ENCODE measurements at places on chromosomes 5 and 9.

- no peak for DNase-seq
- H3K36me3 ChIP-seq: no peaks in the 10 kb centered on the region
- no peak overlapping the region for H3K4me3 ChIP-seq
- H3K27ac ChIP-seq: no peak overlapping the region
- no peaks in the 10 kb centered on the region for H3K27me3 ChIP-seq
Observed at GRCh38 chr9:89675058-89675742, 70.4 kb downstream of the GADD45G start.

DNA sequence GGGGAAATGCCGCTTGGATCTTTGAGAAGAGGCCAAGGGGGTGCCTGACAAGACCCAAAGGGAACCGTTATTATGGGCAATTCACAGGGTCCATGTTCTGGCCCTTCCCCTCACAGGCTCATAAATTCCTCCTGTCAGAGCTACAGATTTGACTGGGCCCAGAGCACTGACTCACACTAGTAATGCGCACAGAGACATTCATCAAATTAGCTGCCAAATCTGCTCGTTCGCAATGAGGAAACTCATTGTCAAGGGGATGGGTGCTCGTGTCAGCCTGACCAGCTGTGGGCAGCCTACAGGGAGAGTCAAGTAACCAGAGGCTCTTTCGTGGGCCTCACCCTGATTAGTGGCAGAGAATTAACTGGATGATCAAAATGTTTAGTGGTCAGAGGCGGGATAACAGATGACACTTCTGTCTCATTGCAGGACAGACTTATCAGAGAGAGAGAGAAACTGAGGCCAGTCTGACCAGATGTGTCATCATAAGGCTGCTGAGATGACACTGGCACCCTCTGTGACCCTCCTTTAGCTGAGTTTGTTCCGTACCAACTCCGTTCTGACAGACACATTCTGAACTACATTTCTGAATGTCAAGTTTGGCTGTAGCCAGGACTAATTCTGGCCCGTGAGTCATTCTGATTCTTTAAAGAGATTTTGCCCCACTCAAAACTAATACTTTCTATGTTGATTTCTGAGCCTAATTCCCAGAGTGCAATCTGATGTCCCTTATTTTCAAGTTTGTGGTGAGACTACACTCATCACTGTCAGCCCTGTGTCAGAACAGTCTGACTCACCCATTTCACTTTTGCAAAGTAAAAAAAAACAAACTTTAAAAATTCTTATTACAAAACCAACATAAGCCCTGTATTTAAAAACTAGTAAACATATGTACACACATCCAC lies 377.1 kb downstream of the ACTL7B start:
- H3K27ac ChIP-seq: no peak overlapping the region
- H3K4me1 ChIP-seq: no peaks in the 10 kb centered on the region
- DNase-seq: no peak
- no peak overlapping the region for H3K4me3 ChIP-seq

GRCh38 chr5:64229163-64229774 lies 63.6 kb downstream of the RNF180 start:
- peak; percentile 26 for DNase-seq
- H3K27ac ChIP-seq: no peak overlapping the region
- H3K36me3 ChIP-seq: no peaks in the 10 kb centered on the region
- H3K27me3 ChIP-seq: no peaks in the 10 kb centered on the region

GRCh38 chr5:89043676-89044075 lies 160.7 kb upstream of the MEF2C start:
- DNase-seq: peak; percentile 83
- H3K27me3 ChIP-seq: no peaks in the 10 kb centered on the region
- no peak overlapping the region for H3K27ac ChIP-seq
- no peaks in the 10 kb centered on the region for H3K36me3 ChIP-seq
- H3K4me3 ChIP-seq: no peak overlapping the region

- H3K4me1 ChIP-seq: no peaks in the 10 kb centered on the region
- no peak overlapping the region for H3K4me3 ChIP-seq
- DNase-seq: no peak
- H3K27ac ChIP-seq: no peak overlapping the region
Observed at GRCh38 chr5:134392301-134392700, 19.4 kb downstream of the CDKN2AIPNL start.

DNA sequence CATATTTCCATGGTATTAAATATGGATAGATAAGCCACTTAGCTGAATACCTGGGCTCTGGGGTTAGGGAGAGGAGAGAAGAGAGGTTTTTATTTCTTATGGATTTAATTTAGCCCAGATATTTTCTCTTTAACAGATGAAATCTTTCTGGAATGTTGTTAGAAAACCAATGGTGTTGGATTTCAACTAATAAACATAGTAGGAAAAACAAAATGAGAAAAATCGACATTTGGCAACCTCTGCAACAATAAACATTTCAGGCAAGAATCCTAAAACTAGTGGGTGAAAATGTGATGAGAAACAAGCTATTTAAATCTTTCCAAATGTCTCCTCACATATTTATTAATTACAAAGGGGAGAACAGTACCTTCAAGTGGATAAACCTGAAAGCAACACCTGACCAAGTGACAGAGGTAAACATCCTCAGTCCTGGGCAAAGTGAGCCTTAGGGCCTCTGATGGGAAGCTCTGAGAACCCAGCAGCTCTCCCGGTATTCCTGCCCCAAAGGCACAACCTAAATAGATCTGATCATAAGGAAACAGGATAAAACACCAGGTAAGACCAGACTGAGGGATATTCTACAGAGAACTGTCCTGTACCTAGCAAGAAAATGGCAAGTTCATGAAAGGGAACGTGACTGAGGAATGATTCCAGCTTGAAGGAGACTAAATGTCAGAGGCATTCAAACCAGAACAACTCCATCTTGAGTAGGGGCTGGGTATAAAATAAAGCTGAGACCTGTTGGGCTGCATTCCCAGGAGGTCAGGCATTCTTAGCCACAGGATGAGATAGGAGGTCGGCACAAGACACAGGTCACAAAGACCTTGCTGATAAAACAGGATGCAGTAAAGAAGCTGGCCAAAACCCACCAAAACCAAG lies 163.7 kb downstream of the ESM1 start:
- H3K27me3 ChIP-seq: no peaks in the 10 kb centered on the region
- DNase-seq: no peak
- no peak overlapping the region for H3K27ac ChIP-seq
- H3K36me3 ChIP-seq: no peaks in the 10 kb centered on the region
- H3K4me1 ChIP-seq: no peaks in the 10 kb centered on the region

GRCh38 chr5:88727705-88728313 lies 155.2 kb downstream of the MEF2C start:
- peaks cover 21% of the 10 kb centered on the region for H3K4me1 ChIP-seq
- peaks cover 39% of the 10 kb centered on the region for H3K36me3 ChIP-seq
- H3K4me3 ChIP-seq: no peak overlapping the region
- peak; percentile 67 for DNase-seq

- H3K4me3 ChIP-seq: no peak overlapping the region
- H3K27ac ChIP-seq: no peak overlapping the region
- H3K36me3 ChIP-seq: no peaks in the 10 kb centered on the region
- no peak for DNase-seq
Observed at GRCh38 chr5:73603998-73604397, 22.0 kb upstream of the ARHGEF28 start.

DNA sequence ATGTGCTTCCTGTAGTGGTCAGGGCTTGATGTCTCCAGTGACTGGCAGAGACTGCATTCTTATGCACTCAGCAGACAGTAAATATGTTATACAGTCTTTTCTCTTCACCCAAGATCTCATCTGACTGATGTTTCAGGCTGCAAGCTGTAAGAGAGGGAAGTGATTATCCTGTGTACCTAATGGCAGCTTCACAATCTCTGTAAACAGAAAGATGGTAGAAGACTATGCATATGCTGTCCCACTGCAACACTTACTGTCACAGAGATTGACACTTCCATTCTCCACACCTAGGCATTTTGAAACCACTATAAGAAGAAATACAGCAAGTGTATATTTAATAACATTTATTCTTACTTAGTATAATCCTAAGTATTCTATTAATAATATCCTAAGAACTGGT lies 97.6 kb upstream of the ANXA1 start:
- peak; percentile 62 for DNase-seq
- H3K4me1 ChIP-seq: peaks cover 3% of the 10 kb centered on the region
- no peaks in the 10 kb centered on the region for H3K27me3 ChIP-seq
- H3K36me3 ChIP-seq: no peaks in the 10 kb centered on the region
- no peak overlapping the region for H3K27ac ChIP-seq

DNA sequence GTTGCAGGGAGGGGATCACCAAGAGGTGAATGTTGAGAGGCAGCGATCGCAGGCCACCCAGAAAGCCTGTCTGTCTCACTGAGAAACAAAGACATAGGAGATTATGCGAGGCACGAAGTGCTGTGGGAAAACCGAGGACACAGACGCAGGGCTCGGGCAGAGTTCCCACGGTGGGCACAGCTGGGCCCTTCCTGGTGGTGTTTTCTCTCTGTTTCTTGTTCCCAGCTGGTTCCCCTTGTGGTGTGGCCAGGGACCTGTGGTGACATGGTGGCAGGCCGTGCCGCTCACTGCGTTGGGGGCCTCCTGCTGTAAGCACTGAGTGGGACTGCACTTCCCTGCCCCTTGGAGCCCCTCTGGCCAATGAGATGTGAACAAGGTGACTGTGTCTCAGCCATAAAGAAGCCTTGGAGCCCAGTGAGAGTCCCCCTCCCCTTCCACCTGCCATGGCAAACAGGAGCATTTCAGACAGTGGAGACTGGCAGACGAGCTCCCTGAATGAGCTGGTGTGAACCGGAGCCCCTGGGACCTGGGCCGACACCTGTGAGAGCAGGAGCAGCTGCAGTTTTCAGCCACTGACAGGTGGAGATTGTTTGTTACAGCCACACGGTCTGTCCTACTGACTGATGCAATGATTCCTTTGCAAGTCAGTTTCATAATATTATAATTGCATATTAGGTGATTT lies 13.2 kb upstream of the IRX4 start:
- H3K36me3 ChIP-seq: no peaks in the 10 kb centered on the region
- H3K27me3 ChIP-seq: peaks cover 72% of the 10 kb centered on the region
- no peak overlapping the region for H3K27ac ChIP-seq
- no peaks in the 10 kb centered on the region for H3K4me1 ChIP-seq

- DNase-seq: no peak
- no peak overlapping the region for H3K4me3 ChIP-seq
- no peaks in the 10 kb centered on the region for H3K36me3 ChIP-seq
- H3K27me3 ChIP-seq: no peaks in the 10 kb centered on the region
- no peak overlapping the region for H3K27ac ChIP-seq
Observed at GRCh38 chr5:142719836-142720370, 34.0 kb upstream of the FGF1 start.

GRCh38 chr5:176441921-176442323 lies 6.3 kb upstream of the FAF2 start:
- H3K4me1 ChIP-seq: peaks cover 2% of the 10 kb centered on the region
- no peak overlapping the region for H3K27ac ChIP-seq
- H3K36me3 ChIP-seq: no peaks in the 10 kb centered on the region
- DNase-seq: peak; percentile 47

DNA sequence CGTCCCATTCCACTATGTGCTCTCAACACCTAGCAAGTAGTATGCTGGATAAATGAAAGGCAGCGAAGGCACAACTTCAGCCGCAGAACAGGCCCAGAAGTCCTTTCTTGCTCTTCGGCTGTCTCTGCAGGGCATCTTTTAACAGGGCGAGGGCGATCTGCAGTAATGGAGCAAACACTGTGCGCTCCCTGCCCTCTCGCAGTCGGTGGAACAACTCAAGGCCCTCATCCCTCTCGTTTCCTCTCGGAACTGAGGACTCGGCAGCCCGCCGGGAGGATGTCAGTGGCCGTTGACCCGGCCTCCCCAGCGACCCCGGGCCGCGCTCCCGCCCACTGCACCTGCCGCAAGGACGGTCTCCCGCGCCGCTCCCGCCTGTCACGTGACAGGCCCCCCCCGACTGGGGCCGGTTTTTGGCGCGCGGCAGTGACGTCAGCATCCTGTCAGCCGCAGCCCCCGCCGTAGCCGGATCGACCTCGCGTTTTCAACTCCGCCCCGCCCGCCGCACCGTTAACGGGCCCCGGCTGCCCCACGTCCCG lies 1.1 kb downstream of the ZNF367 start:
- H3K4me3 ChIP-seq: peak overlapping the region; percentile 85
- peaks cover 65% of the 10 kb centered on the region for H3K4me1 ChIP-seq
- no peaks in the 10 kb centered on the region for H3K36me3 ChIP-seq
- no peaks in the 10 kb centered on the region for H3K27me3 ChIP-seq
- DNase-seq: peak; percentile 87

- no peak overlapping the region for H3K27ac ChIP-seq
- H3K4me1 ChIP-seq: peaks cover under 1% of the 10 kb centered on the region
- no peak for DNase-seq
- H3K36me3 ChIP-seq: peaks cover 48% of the 10 kb centered on the region
- no peak overlapping the region for H3K4me3 ChIP-seq
Observed at GRCh38 chr9:112043423-112043822, 131.7 kb downstream of the SUSD1 start.

- no peak overlapping the region for H3K27ac ChIP-seq
- no peaks in the 10 kb centered on the region for H3K27me3 ChIP-seq
- no peak overlapping the region for H3K4me3 ChIP-seq
Observed at GRCh38 chr9:1676771-1677170, 338.4 kb upstream of the SMARCA2 start.

GRCh38 chr9:130866474-130866965 lies 30.1 kb downstream of the QRFP start:
- no peaks in the 10 kb centered on the region for H3K4me1 ChIP-seq
- peaks cover 10% of the 10 kb centered on the region for H3K36me3 ChIP-seq
- H3K4me3 ChIP-seq: no peak overlapping the region
- no peak overlapping the region for H3K27ac ChIP-seq
- peak; percentile 70 for DNase-seq
- H3K27me3 ChIP-seq: no peaks in the 10 kb centered on the region

DNA sequence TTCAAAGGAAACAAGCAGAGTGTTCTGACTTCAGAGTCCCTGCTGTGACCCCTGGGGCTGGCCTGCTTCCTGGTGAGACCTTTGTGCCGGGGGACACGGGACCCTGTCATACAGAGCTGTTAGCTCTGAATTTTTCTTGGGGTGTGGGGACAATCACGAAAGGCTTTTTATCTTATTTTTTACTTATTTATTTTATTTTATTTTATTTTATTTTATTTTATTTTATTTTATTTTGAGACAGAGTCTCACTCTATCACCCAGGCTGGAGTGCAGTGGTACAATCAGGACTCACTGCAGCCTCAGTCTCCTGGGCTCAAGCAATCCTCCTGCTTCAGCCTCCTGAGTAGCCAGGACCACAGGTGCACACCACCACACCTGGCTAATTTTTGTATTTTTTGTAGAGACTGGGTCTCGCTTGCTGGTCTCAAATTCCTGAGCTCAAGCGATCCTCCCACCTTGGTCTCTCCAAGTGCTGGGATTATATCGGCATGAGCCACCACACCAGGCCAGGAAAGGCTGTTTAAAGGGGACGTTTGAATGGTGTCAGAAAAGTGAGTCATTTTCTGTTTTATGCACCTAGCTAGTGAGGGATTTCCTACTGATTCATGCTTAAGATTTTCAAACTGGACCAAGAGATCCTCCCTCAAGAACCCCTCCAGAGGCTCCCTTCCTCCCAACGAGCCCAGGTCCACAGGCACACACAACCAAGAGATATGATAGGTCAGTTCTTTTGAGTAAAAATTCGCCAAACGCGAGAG lies 75.7 kb downstream of the OLFM1 start:
- DNase-seq: no peak
- no peaks in the 10 kb centered on the region for H3K4me1 ChIP-seq
- H3K4me3 ChIP-seq: no peak overlapping the region
- H3K27me3 ChIP-seq: peaks cover 34% of the 10 kb centered on the region

GRCh38 chr5:151406322-151406947 lies 41.0 kb upstream of the SLC36A1 start:
- no peak overlapping the region for H3K27ac ChIP-seq
- no peaks in the 10 kb centered on the region for H3K36me3 ChIP-seq
- no peaks in the 10 kb centered on the region for H3K4me1 ChIP-seq
- no peak overlapping the region for H3K4me3 ChIP-seq
- peak; percentile 6 for DNase-seq
